ENCODE measurements at places on chromosomes 16 and 17.

- H3K4me3 ChIP-seq, result no peak overlapping the region
- no peak overlapping the region for H3K27ac ChIP-seq
- no peak for DNase-seq
- H3K36me3 ChIP-seq, result peaks cover 47% of the 10 kb centered on the region
Measured at GRCh38 chr16:87834005-87834667, 35.2 kb downstream of the SLC7A5 start.

DNA sequence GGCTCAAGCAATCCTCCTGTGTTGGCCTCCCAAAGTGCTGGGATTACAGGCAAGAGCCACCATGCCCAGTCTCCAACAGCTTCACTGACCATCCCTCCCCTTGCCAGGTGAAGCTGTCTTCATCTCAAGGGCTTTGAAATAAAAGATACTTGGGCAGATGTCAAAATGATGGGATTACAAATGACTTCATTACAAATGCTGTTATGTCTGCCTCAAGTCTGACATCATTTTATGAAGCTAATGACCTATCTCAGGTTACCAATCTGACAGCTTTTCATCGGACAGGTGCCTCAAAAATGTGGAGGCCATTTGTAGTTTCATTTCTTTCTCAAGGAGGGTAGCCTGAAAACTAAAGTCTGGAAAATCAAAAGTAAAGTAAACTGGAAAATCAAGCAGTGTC lies 323.7 kb upstream of the TBX2 start:
- no peaks in the 10 kb centered on the region for H3K36me3 ChIP-seq
- no peaks in the 10 kb centered on the region for H3K4me1 ChIP-seq
- no peak for DNase-seq
- no peak overlapping the region for H3K27ac ChIP-seq
- H3K4me3 ChIP-seq, result no peak overlapping the region
- H3K27me3 ChIP-seq, result no peaks in the 10 kb centered on the region

GRCh38 chr17:73814075-73814474 lies 169.8 kb upstream of the SDK2 start:
- no peak overlapping the region for H3K4me3 ChIP-seq
- H3K27me3 ChIP-seq, result no peaks in the 10 kb centered on the region
- no peak for DNase-seq
- H3K36me3 ChIP-seq, result no peaks in the 10 kb centered on the region

GRCh38 chr17:49841548-49841947 lies 6.3 kb downstream of the TAC4 start:
- H3K27ac ChIP-seq, result no peak overlapping the region
- no peak for DNase-seq
- no peaks in the 10 kb centered on the region for H3K27me3 ChIP-seq
- no peaks in the 10 kb centered on the region for H3K4me1 ChIP-seq

DNA sequence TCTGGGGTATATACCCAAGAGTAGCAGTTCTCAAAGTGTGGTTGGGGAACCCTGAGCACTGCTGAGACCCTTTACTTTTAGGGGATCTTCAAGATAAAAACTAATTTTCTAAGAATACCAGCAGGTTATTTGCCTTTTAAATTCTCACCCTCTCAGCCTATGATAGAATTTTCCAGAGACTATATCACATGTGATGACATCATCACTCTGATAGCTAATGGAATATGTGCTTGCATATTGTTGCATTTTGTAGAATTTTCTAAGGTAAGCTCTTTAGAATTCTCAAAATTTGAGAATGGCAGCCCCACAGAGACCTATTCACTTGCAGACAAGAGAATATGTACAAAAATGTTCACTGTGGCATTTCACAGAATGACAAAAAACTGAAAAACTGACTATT lies 181.1 kb downstream of the MYO1D start:
- H3K4me3 ChIP-seq, result no peak overlapping the region
- H3K27me3 ChIP-seq, result no peaks in the 10 kb centered on the region
- no peak overlapping the region for H3K27ac ChIP-seq
- no peaks in the 10 kb centered on the region for H3K36me3 ChIP-seq

DNA sequence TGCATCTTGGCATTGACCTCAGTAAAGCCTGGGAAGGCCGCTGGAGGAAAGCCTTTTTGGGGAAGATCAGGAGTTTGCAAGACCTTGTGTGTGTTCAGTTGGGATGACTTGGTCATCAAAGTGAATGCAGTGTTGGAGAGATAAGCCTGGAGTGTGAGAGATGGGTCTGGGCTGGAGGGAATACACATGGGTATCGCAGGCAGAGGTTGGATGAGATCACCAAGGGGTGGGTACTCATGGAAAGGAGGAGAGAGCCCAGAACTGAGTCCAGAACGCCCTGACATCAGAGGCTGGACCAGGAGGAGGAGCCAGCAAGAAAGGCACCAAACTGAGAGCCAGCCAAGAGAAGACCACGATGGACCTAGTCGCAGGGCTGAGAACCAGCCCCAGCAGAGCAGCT lies 35.2 kb downstream of the SDK2 start:
- no peaks in the 10 kb centered on the region for H3K36me3 ChIP-seq
- peaks cover 6% of the 10 kb centered on the region for H3K4me1 ChIP-seq
- peak; percentile 52 for DNase-seq
- H3K4me3 ChIP-seq, result no peak overlapping the region

GRCh38 chr16:81832801-81833547 lies 53.9 kb downstream of the PLCG2 start:
- no peak overlapping the region for H3K4me3 ChIP-seq
- no peaks in the 10 kb centered on the region for H3K36me3 ChIP-seq
- no peak for DNase-seq

DNA sequence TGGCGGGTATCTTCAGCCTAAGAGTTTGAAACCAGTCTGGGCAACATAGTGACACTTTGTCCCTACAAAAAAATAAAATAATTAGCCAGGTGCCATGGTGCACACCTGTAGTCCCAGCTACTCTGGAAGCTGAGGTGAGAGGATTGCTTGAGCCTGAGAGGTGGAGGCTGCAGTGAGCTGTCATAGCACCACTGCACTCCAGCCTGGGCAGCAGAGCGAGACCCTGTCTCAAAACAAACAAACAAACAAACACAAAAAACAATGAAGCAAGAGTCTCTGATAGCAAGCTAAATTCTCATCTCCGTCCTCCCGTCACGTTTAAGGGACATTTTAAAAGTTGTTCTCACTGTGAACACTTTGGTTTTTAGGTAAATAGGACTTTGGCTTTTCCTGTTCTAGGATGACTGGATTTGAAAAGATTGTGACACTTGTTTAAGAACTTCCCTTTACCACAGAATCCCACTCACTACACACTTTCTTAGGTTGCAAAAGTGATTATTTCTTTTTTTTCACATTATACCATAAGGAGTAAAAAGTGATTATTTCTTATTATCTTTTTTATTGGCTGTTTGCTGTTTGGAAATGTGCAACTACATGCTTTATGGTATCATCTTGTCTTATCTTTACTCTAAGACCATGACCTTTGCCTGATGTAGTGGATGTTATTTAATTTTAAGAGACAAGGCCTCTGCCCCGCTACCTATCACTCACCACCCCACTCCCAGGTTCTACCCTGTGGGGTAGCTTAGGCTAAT lies 4.4 kb upstream of the ERN1 start:
- no peak overlapping the region for H3K4me3 ChIP-seq
- DNase-seq, result no peak
- peaks cover 3% of the 10 kb centered on the region for H3K4me1 ChIP-seq
- H3K27ac ChIP-seq, result no peak overlapping the region
- no peaks in the 10 kb centered on the region for H3K36me3 ChIP-seq
- H3K27me3 ChIP-seq, result no peaks in the 10 kb centered on the region

DNA sequence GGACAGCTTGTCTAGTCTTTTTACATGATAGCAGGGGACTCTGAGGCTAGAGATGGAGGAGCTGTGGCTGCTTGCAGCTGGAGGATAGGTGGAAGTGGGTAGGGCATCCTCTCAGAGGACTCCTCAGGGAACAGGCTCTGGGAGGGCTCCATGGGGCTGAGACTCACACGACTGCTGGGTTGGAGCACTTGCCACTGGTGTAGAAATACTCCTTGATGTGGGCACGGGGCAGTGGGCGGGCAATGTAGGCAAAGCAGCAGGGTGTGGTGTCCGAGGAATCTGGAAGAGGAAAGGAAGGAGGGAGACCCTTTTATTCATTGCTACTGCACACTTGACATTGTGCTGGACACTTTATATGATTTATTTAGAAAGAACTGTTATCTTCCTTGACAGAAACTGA lies 1.8 kb downstream of the CCL5 start:
- no peaks in the 10 kb centered on the region for H3K27me3 ChIP-seq
- no peak for DNase-seq
- no peak overlapping the region for H3K27ac ChIP-seq
- no peaks in the 10 kb centered on the region for H3K4me1 ChIP-seq

GRCh38 chr17:284676-285355 lies 67.8 kb downstream of the RPH3AL start:
- H3K36me3 ChIP-seq, result no peaks in the 10 kb centered on the region
- H3K27me3 ChIP-seq, result no peaks in the 10 kb centered on the region
- no peak overlapping the region for H3K27ac ChIP-seq
- no peak overlapping the region for H3K4me3 ChIP-seq
- no peaks in the 10 kb centered on the region for H3K4me1 ChIP-seq

DNA sequence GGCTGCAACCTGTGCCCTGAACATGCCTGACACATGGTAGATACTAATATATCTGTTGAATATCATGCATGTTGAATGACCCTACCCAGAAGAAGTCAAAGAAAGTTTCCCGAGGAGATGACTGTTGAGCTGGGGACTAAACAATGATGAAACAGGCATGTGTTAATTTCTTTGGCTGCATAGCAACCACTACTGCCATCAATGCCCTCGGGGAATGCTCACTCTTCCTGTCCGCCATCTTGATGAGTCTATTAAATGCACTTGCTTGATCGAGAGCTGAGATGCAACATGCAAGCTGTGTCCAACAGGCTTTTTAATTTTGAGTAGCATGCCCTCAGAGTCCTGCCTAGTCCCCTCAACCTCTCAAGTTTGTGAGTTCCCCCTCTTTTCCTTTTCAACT lies 31.3 kb downstream of the GRIN2A start:
- no peak overlapping the region for H3K4me3 ChIP-seq
- DNase-seq, result peak; percentile 46
- H3K36me3 ChIP-seq, result no peaks in the 10 kb centered on the region
- no peaks in the 10 kb centered on the region for H3K27me3 ChIP-seq

- H3K36me3 ChIP-seq, result no peaks in the 10 kb centered on the region
- peaks cover 24% of the 10 kb centered on the region for H3K4me1 ChIP-seq
- H3K4me3 ChIP-seq, result no peak overlapping the region
- H3K27me3 ChIP-seq, result no peaks in the 10 kb centered on the region
- DNase-seq, result peak; percentile 42
Measured at GRCh38 chr16:8958344-8959167, 5.2 kb downstream of the USP7 start.

GRCh38 chr16:56889206-56889605 lies 24.2 kb downstream of the SLC12A3 start:
- H3K27ac ChIP-seq, result no peak overlapping the region
- no peaks in the 10 kb centered on the region for H3K4me1 ChIP-seq
- H3K36me3 ChIP-seq, result no peaks in the 10 kb centered on the region
- H3K4me3 ChIP-seq, result no peak overlapping the region
- DNase-seq, result peak; percentile 47

- no peaks in the 10 kb centered on the region for H3K27me3 ChIP-seq
- DNase-seq, result no peak
- no peaks in the 10 kb centered on the region for H3K4me1 ChIP-seq
Measured at GRCh38 chr16:22272870-22273650, 24.1 kb upstream of the POLR3E start.

DNA sequence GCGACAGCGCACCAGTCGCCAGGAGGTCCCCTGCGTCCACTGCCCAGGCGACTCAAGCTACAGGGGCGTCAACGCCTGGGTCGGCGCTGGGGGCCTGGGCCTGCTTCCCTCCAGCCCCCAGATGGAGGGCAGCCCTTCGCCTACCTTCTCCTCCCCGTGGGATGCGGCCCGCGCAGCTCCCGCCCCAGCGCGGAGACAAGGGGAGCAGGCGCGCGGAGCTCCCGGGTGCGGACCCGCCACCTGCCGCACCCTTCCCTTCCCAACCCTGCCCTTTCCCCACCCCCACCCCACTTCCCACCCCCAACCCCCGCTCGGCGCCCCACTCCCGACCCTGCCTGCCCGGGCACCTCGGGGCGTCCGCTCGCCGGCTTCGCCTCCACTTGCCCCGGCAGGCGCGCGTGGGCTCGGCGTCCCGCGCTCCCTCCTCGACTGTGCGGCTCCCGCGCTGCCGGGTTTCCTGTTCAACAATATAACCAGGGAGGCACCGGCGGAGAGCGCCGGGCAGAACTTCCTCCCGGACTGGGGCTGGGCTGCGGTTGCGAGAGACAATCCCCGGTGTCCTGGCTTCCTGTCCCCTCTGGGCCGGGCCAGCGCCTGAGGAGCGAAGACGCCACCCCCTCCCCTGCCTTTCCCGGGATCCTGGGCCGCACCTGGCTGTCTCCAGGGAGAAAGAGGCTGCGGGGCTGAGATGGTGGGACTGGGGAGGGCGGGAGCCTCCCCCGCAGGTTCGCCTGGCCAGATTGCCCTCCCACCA lies at the start of gene ARHGAP27:
Gene ARHGAP27, minus strand, starts transcription at position 466 of the 754 bp plus-strand sequence. CDS start 2,591 bp downstream, outside the sequence.
- DNase-seq, result peak; percentile 49
- no peaks in the 10 kb centered on the region for H3K36me3 ChIP-seq
- no peak within 1 kb of the TSS for H3K27ac ChIP-seq
- H3K4me1 ChIP-seq, result no peaks in the 10 kb centered on the region
- peaks cover 25% of the 10 kb centered on the region for H3K27me3 ChIP-seq

- peaks cover 4% of the 10 kb centered on the region for H3K4me1 ChIP-seq
- no peaks in the 10 kb centered on the region for H3K27me3 ChIP-seq
Measured at GRCh38 chr17:58517378-58517927, 3.0 kb upstream of the MTMR4 start.

GRCh38 chr16:303760-304505 lies 21.0 kb downstream of the PDIA2 start:
- peaks cover 2% of the 10 kb centered on the region for H3K36me3 ChIP-seq
- no peak overlapping the region for H3K4me3 ChIP-seq
- no peak for DNase-seq
- no peaks in the 10 kb centered on the region for H3K4me1 ChIP-seq
- H3K27me3 ChIP-seq, result no peaks in the 10 kb centered on the region
- H3K27ac ChIP-seq, result no peak overlapping the region

DNA sequence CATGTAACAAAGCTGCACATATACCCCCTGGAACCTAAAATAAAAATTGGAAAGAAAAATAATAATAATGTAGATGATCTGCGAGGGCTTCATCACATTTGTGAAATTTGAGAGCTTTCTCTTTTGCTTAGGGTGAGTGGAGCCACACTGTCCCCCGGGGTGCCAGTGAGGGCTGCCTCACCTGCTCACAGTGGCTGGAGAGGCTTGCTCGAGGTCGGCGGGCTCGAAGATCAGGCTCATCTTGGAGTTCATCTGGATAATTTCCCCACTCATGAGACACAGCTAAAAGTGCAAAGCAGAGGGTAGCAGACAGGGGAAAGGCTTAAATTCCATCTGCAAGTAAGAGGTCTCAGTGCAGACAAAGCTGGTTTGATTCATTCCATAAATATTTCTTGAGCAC lies 123.8 kb downstream of the DNAH3 start:
- H3K27me3 ChIP-seq, result no peaks in the 10 kb centered on the region
- H3K4me3 ChIP-seq, result no peak overlapping the region
- no peak for DNase-seq
- no peaks in the 10 kb centered on the region for H3K4me1 ChIP-seq

DNA sequence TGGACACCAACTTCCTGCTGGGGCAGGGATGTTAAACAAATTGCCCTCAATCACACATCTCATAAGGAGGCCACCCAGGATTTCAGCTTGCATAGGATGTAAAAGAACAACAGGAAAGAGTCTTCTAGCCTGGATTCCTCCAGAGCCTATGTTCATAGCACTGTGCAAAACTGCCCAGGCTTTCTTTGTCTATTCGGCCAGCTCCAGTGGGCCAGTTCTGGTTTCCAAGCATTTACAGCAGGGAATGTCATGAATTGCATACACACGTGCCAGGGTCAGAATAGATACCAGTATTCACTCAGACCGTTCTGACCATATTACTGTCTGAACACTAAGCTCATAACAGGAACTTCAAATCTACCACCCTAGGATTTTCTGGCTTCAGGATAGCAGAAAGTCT lies 273.2 kb downstream of the CDH8 start:
- H3K27me3 ChIP-seq, result no peaks in the 10 kb centered on the region
- H3K36me3 ChIP-seq, result no peaks in the 10 kb centered on the region
- H3K27ac ChIP-seq, result no peak overlapping the region
